ENCODE measurements at places on chromosomes 7 and 10.

DNA sequence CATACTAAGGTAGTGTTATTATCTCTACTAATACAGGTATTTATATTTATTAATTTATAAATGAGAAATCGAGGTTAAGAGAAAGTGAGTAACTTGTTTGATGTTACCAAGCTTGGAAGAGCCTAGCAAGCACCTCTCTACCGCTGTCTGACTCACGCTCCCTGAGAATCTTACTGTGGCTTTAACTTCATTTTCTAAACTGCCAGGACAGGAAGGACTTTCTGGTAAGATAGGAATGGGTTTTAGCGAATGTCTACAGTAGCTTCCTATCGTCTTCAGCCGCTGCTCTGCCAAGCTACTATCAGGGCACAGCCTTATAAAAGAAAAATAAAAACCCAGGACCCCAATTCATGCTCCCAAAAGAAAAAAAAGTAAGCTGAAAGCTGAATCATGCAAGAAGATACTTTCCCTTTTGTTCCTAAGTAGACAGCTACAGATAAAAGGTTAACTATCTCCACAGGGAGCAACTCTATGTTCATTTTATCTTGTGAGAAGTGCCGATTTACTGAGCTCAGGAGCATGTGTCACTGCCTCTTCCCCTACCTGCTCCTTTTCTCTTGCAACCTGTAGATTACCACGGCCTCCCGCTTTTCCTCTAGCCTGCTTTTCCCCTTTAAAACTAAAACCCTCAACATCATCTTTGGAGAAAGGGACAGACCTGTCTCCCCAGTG lies 60.2 kb downstream of the THNSL1 start:
- DNase-seq = no peak

GRCh38 chr10:103367379-103367781 lies 396 bp upstream of the TAF5 start:
- DNase-seq = no peak

DNA sequence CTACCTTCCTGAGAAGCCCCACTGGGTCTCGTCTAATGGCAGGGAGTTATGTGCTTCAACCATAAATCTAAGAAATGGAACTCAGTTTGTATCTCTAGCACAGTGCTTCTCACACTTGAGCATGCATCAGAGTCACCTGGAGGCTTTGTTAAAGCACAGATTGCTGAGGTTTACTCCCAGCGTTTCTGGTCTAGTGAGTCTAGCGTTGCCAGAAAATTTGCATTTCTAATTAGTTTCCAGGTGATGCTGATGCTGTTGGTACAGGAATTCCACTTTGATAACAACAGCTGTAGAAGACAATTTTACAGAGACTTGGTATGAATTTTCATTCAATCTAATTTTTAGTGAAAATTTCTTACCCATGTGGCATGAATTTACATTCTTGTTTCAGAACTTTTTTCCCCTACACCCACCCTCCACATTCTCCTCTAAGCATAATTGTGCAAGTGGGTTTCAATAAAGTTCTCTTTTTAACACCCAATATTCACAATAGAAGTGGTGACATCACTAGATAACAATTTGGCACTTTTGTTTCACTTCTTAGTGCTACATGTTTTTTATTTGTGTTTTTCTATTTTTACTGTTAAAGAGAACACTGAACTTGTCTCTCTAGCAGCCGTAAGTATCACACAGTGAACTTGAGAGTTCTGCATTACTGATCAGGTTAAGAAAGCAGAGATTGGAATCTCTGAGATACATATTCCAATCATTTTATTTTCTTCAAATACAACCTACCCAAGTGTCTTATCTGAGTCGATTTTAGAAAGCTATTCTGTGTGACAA lies 48.4 kb upstream of the BET1 start:
- no peak for DNase-seq

DNA sequence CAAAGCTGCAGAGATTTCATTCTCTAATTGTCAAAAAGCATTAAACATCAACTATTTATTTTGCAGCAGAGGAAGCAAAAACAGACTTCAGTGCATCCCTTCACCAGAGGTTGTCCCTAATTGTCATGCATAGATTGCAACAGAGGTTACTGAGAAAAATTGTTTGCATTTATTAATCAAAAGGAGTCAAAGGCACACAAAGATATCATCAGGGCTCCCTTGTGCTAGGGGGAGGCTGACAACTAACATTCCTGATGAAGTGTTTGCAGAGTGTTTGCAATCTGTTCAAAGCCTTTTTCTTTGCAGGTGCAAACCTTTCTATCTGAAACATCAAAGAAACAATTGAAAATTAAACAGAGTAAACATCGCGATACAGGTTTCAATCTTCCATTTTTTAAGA lies 227.5 kb downstream of the TEX36 start:
- DNase-seq = no peak

GRCh38 chr10:77377678-77378352 lies 259.8 kb downstream of the KCNMA1 start:
- DNase-seq = no peak
